Astrocyte of the spinal cord (primary cell): ENCODE measurements at places on chromosomes 5 and 9.

DNA sequence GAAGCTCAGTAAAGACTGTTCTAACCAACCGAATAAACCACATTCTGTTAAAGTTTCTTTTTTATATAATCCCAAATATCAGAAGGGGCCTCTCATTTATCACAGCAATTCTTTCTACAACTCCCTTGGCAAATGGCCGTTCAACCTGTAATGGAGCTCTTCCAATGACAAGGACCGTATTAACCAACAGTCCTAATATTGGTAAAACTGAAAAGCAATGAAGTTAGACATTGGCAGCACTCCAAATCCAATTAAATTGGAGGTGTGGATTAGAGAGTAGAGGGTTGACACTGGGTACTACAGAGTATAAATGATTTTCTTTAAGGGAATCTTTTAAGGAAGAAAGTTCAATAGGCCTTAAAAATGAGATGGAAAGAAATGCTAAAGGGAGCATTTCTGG, 842 bp downstream of the TMED7 start:
- no peak for DNase-seq

DNA sequence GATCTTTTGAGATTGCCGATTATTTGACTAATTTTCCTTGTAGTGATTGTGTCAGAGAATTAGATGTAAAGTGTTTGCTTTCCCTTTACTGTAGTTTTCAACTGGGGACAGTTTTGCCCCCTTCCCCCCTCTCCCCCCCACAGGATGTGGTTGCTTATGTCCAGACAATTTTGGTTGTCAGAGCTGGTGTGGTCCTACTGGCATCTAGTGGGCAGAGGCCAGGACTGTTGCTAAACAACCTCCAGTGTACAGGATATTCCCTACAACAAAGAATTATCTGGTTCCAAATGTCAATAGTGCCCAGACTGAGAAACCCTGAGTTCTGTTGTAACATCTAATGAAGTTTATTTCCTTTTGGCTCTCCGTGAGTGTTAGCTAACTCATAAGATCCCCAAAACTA, 20.0 kb downstream of the TMEFF1 start:
- DNase-seq, result peak; percentile 41

DNA sequence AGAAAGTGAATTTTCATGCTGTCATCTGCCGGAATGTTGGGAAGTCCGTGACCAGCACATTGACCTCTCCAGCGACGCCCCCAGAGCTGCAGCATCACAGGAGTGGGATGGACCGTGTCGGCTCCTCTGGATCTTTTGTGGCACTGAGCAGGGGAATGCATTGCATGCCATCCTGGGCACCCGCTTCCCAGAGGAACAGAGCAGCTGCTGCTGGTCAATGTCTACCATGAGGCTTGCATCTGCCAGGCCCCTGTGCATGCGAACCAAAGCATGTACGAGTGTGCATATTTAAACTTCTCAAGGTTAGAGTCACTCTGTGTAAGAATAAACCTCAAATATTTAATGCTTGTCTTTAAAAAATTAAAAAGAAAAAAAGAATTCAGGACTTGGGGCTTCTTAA, 414.8 kb downstream of the GADD45G start:
- DNase-seq, result no peak

GRCh38 chr5:169290895-169291294, 10.0 kb downstream of the SLIT3 start:
- DNase-seq, result no peak

GRCh38 chr5:1010641-1011046, 2.0 kb downstream of the NKD2 start:
- no peak for DNase-seq

DNA sequence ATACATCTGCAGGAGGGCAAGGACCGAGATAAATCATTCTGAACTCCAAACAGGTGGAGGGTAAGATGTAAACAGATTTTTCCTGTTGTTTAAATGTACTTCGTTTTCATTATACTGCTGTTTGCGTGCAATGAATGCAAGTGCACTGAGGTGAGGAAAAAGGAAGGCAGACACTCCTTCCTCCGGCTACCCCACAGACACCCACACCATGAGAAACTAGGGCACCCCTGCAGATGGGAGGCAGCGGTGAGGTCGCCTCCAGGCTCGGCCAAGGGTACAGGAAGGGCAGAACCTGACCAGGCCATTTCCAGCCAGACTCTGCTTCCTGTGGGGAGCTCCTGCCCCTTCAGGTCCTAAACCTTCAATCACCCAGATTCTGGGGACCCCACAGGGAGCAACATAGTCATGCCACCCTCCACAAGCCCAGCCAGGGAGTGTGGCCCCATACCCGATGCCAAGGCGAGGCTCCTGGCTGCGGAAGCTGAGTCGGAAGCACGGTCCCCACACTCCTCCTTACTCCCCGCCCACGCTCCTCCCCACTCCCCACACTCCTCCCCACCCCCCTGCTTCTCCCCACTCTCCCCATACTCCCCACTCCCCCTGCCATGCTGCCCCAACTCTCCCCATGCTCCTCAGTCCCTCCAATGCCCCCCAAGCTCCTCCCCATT, 37.1 kb downstream of the VAV2 start:
- no peak for DNase-seq

- no peak for DNase-seq
Measured at GRCh38 chr5:109223531-109223930, 186.2 kb downstream of the PJA2 start.

- DNase-seq, result no peak
Measured at GRCh38 chr5:15168358-15168757, 296.8 kb upstream of the ANKH start.

DNA sequence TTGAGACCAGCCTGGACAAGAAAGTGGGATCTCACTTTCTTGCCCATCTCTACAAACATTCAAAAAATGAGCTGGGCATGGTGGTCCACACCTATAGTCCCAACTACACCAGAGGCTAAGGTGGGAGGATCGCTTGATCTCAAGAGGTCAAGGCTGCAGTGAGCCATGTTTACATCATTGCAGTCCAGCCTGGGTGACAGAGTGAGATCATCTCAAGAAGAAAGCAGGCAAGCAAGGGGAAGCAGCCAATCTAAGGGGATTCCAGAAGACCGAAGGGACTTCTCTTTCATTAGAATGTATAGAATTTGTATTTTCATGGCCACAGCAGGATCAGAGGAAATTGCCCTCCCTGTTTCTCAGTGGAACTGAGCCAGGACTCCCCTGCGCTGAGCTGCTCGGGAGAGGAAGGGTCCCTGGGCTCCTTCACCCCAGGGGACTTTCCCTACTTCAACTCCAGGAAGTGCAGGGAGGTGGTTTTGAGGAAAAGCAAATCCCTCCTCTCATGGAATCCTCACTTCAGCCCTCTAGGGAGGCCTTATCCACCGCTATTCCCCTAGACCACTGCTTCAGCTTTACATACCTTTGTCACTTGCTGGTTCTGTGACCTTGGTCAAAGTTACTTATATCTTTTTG, 12.1 kb downstream of the WWC1 start:
- no peak for DNase-seq

- no peak for DNase-seq
Measured at GRCh38 chr9:32940740-32941139, 60.7 kb downstream of the APTX start.

DNA sequence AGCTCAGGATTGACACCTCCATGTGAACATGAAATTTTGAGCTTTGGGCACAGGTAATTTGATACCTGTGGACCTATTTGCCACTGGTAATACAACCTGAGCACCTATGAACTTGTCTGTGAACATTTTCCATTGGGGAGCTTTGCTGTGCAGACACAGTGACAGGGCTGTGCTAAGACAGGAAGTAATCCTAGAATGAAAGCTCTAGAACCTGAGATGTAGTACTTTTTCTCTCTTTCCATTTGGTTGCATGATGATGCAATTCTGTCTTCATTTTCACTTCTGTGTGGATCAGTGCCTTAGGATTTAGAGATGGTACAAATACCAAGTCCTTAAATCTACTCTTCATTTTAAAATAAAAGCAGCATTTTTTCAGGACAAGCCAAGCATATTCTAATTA, 216.9 kb downstream of the NR3C1 start:
- DNase-seq, result no peak

GRCh38 chr5:54162184-54162583, 148.2 kb downstream of the ARL15 start:
- DNase-seq, result no peak

DNA sequence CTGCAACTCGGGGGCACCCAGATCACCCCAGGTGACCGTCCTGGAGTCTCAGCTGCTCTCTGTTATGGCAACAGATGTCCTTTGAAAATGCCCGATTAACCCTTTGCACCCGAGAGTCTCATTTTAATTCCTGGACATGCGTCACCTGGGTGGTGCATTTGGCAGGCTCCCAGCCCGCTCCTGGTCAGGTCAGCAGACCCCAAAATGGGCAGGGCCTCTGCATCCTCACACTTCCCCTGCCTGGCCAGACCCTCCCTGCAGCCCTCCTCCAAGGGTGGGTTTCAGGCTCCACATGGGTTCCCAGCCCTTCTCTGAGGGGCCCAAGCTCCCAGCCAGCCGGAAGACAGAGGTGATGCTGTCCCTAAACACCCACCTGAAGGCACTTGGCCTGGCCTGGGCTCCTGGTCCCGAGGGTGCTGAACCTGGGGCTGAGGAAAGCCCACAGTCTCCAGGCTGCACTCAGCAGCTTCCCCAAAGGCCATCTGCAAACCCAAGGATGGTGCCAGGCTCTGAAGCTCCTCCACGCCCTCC, 69.4 kb downstream of the PSMB7 start:
- no peak for DNase-seq

DNA sequence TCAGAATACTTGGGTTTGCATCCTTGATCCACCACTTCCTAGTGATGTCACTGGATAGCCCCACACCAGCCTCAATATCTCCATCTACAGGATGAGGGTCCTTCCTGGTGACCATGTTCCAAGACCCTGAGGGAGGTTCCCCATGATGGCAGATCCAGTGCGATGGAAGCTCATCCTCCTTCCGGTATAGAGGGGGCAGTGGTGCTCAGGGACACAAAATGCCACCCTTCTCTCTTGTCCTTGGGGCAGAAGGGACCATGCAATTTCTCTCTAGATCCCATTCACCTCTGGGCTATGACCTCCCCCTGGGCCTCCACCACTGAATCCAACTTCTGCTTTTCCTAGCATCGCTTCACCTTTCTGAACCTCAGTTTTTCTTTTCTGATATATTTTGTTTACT, 5.4 kb upstream of the SLC25A51 start:
- DNase-seq, result no peak

DNA sequence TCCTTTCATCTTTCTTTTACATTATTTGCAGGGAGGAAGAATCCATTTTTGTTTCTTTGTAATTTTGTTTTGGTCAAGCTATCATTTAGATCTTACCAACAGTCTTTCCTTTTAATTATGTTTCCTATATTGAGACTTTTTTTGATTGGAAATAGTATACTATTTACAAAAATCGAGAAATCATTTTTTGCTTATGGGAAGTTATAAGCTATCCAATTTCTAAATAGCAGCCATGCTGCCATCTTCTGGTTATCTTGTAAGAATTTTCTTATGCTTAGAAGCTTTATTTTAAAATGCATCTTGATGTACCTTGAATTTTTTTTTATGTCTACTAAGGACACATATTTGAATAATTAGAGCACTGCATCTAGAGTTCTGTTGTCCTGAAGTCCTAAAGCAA, 821.2 kb downstream of the PTPRD start:
- peak; percentile 47 for DNase-seq

DNA sequence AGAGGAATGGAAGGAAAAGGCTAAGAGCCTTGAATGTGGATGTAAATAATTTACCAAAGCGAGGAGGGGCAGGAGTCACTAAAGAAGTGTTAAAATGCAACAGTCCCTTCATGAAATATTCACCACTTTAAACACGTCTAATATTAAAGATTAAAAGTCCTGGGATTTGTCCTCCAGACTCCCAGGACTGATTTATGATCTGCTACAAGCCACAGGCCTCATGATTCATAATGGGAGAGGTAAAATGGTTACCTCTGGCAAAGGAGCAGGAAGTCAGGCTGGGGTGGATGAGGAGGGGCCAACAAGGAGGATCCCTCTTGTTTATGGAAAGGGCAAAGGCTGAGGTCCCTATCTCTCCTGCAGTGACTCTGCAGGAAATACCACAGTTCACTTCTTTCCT, 292.4 kb downstream of the TRIM32 start:
- DNase-seq, result no peak

DNA sequence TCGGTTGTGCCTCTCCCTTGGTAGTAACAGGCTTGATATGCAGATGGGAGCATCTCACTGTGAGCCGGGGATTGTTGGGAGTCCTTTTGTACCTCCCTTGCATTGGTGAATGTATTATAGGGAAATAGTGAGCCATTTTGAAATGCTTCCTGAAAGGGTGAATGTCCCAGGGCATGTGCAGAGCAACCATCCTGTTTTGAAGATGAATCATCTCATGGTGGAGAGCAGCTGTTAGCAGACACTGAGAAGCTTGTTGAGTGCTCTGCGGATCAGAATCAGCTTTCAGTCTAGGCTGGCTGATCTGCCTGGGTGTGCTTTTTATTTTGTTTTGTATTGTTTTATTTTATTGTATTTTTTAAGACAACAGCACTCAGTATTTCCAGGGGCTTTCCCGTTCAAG, 29.7 kb downstream of the SLC36A1 start:
- DNase-seq, result no peak

- no peak for DNase-seq
Measured at GRCh38 chr9:89376741-89377351, 58.5 kb downstream of the SECISBP2 start.

- no peak for DNase-seq
Measured at GRCh38 chr5:1097381-1097987, 14.4 kb downstream of the SLC12A7 start.

DNA sequence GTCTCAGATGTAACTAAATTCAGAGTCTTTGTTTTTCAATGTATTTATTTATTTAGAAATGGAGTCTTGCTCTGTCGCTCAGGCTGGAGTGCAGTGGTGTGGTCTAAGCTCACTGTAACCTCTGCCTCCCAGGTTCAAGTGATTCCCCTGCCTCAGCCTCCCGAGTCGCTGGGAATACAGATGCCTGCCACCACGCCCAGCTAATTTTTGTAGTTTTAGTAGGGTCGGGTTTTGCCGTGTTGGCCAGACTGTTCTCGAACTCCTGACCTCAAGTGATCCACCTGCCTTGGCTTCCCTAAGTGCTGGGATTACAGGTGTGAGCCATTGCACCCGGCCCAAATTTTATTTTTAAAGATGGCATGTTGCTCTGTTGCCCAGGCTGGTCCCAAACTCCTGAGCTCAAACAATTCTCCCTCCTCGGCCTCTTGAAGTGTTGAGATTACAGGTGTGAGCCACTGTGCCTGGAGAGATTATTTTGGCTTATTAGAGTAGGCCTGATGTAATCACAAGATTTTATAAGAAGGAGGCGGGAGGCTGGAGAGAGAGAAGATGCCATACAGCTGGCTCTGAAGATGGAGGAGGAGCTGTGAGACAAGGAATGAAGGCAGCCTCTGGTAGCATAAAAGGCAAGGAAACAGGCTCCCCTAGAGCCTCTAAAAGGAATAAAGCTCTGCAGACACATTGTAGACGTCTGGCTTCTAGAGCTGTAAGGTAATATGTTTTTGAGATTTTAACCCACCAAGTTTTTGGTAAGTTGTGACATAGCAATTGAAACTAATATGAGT, 12.9 kb upstream of the KLF9 start:
- DNase-seq, result no peak

GRCh38 chr9:546797-547223, 294.7 kb upstream of the DMRT1 start:
- no peak for DNase-seq
